ENCODE measurements at places on chromosomes 3 and 15.

DNA sequence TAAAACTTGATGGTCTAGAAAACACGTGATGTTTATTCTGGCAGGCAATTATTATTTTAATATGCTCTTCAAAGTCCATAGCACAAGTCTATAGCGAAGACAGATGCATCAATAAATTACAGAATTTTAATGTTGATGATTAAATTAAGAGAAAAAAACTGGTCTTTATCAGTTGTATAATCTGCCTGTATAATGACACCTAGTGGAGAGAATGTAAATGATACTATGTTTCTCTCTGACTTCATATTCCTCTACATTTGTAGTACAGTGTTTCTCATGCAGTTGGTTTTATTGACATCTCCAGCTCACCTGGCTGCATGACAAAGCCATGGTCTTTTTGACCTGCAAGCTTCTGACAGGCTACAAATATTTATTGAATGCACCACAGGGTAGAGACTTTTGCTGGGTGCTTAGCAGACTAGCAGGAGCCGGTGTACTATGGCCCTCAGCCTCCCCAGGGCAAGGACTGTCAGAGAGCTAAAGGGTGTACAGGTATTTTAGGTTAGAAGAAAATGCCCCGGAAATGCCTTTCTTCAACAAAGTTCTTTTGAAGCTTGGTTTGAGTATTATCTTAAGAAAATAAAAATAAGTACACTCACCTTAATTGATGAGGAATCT is 289.9 kb downstream of the GAP43 start:
- DNase-seq = no peak

DNA sequence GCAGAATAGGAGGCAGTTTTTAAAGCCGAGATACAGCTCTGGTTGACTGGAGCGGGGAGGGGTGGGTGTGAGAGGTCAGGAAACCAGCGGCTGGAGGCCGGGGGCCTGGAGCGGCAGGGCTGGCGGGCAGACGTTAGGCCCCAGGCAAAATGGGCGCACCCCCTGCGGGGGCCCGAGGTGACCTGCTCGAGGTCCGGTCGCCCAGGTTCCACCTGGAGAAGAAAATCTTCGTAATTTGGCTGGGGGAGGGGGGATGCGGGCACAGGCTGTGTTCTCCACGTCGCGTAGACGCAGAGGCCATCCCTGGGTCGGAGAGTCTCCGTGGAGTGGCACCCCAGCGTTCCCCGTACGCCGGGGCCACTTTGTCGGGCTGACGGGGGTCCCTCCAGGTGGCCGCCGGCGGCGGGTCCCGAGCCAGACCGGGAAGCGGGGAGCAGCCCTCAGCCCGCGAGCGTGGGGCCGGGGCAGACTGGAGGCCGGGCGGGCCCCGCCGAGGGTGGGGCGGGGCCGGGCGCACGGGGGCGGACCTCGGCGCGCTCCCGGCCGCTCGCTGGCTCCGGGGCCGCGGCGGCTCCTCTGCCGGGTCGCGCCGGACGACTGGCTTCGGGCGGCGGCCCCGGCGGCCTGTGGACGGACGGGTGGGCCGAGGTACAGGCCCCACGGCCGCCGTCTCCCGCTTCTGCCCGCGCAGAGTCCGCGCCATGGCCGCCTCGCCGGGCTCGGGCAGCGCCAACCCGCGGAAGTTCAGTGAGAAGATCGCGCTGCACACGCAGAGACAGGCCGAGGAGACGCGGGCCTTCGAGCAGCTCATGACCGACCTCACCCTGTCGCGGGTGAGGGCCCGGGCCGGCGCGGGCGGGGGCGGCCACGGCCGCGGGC is at the start of gene CRTC3:
TSS of gene CRTC3 (plus strand) at position 553 of the 879 bp plus-strand sequence. CDS start at position 702, 149 bp downstream.
- DNase-seq = peak; percentile 4

DNA sequence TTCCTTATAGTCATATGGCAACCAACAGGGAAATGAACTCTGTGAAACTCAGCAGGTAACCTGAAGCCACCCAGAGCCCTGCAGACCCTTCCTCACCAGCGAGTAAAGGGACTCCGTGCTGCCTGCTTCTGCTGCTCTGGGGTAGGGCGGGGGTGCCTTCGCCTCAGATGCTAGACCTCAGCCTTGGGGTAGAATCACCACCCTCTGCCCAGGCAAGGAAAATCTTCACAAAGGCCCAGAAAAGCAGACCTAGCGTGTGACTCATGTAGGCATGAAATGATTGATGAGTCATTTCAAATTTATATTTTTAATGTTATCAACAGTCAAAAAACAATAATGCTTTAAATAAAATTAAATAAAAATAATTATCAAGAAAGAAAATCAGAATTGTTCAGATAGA is 6.6 kb downstream of the STIMATE start:
- DNase-seq = no peak

- DNase-seq = no peak
Observed at GRCh38 chr3:122646146-122646988, 34.3 kb upstream of the PARP14 start.

- DNase-seq = no peak
Observed at GRCh38 chr15:99239545-99240198, 9.7 kb downstream of the TTC23 start.

DNA sequence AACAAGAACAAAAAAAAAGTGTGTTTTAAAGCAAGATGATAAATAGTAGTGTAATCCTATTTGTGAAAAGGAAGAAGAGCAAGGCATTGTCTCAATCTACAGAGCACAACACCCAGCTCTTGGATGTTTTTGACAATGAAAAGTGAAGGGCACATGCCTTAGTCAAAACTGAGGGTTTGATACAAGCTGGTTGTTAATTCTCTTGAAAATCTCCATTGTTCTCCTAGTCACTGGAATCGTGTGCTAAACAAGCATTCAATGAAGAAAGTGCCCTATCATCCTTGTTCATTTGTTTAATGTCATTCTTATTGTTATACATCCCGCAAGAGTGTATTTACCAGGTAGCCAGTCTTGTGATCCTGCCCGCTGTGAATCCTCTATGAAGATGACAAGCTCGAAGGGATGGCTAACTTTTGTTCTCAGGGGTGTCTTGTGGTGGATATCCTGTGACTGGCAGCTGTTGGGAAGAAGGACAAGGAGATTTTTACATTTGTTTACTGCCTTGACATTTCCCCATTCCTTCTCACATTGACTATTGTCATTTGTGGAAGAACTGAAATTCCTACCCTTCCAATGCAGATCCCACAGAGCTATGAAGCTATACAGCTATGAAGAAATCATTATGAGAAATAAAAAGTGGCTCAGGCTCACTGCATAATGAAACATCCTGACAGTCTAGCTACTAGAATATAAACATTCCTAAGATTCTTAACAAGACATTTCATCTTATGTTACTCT is 175.9 kb downstream of the VGLL3 start:
- DNase-seq = no peak

GRCh38 chr15:82018201-82018600 is 27.6 kb downstream of the MEX3B start:
- no peak for DNase-seq

- no peak for DNase-seq
Observed at GRCh38 chr3:170761103-170761502, 108.9 kb downstream of the RPL22L1 start.

- DNase-seq = no peak
Observed at GRCh38 chr3:62161371-62161770, 212.0 kb downstream of the FEZF2 start.

DNA sequence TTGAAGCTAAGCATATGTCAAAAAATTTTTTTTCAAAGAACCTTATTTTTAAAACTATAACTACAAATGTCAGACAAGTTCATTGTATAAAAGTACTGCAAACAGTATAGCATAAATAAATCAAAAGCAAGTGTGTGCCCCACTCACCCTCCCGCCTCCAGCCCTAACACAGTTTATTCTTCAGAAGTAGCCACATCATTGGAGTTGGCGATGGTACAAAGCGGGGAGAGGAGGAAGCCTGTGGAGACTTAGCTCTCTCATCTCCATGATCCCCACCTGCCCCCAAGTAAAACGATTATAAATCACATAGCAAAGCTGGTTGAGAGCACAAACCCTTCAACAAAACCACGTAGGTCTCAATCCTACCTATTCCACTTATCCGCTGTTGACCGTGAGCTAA is 33.6 kb downstream of the FOXP1 start:
- no peak for DNase-seq

- no peak for DNase-seq
Observed at GRCh38 chr3:30492322-30493192, 113.8 kb upstream of the TGFBR2 start.

DNA sequence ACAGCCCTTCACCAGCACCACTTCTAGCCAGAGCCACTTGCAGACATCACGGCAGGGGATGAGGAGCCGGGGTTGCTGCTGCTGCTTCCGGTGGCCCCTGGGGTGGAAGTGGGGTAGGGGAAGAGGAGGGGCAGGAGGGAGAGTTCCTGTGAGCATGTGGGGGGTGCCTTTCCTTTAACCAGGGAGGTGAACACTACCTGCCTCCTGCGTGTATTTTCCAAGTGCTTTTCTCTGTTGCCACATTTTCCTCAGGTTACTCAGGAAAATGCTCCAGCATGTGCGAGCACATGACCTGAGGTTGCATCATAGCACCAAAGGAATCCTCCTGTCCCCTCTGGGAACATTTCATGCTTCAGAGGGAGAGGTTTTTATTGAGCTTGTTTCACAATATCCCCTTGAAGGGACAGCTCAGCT is 12.2 kb upstream of the SACM1L start:
- no peak for DNase-seq

DNA sequence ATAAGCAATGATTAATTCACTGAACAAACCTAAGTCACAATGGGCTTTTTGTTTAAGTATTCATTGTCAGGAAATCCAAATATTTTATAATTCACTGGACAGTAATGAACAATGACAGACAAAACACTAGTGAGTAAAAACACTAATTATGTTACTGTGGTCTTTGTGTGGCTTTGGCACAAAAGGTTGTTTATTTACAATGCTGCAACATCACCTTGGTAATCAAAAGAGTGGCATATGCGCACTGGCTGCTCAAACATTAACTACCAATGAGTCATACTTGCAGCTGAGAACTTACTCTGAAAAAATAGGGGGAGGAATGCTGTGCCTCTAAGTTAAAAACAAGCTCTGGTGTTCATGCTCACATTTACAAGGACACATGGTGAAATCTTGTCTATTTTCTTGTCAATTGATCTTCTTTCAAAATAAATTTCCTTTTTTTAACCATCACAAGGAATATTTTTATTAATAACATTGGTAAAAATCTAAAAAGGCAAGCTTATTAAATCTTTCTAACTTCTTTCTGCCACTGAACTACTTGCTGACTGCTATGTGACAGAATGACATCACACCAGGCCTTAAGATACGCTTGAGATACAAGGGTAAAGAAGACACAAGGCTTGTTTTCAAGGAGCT is 85.2 kb upstream of the PPIB start:
- peak; percentile 65 for DNase-seq

DNA sequence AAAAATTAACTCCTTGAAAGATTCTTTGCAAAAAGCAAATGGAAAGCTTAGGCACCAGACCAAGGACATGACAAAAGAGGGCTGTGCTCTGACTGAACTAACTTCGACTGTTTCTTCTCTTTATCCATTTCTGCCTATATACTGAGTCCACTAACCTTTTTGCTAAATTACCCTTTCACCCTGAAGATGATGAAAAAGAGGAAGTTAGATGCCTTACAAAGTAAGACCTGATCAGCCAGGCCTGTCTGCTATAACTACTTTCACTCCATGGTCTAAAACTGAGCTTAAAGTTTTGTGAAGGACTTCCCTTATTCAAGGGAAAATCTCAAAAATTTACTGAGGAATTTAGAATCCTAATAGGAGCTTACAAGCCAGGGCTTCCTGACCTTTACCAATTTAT is 6.2 kb upstream of the IGSF10 start:
- DNase-seq = no peak

DNA sequence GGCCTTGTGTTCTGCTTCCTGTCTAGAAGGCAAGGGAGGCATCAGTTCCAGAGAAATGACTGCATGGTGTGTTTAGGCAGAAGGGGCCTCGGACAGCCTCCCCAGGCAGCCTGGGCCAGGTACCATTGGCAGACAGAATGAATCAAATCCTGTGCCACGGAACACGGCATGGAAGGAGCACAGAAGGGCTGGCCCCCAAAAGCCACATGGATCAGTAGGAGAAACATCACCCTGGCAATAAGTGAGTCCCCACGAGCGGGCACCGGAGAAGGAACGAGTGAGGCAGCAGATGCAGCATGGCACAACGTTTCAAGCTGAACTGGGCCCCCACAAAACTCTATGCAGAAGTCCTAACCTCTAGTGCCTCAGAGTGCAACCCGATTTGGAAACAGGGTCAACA is 223.2 kb downstream of the ADAMTS17 start:
- no peak for DNase-seq

DNA sequence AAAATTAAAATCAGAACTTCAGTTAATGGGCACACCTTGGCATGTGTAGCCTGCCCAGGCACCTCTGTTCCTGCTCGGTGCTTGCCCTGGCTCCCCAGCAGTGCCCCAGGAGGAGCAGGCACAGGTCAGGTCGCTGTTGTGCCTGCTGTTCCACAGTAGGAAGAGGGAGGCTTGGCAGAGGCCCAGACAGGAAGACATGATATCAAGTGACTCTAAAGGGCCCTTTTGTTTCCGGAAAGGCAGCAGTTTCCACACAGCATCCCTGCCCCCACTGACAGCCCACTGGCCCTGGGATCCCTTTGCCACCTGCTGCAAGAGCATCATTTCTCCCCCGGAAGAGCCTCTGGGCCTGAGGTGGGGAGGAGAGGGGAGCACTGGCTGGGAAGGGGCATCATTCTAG is 40.5 kb upstream of the HES1 start:
- peak; percentile 19 for DNase-seq

DNA sequence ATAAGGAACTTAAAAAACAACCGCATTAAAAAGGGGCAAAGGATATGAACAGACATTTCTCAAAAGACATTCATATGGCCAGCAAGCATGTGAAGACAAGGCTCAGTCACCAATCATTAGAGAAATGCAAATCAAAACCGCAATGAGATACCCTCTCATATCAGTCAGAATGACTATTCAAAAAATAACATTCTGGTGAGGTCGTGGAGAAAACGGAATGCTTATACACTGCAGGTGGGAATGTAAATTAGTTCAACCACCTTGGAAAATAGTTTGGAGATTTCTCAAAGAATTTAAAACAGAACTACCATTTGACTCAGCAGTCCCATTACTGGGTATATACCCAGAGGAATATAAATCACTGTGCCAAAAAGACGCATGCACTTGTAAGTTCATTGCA is 496.6 kb upstream of the SGO1 start:
- no peak for DNase-seq

DNA sequence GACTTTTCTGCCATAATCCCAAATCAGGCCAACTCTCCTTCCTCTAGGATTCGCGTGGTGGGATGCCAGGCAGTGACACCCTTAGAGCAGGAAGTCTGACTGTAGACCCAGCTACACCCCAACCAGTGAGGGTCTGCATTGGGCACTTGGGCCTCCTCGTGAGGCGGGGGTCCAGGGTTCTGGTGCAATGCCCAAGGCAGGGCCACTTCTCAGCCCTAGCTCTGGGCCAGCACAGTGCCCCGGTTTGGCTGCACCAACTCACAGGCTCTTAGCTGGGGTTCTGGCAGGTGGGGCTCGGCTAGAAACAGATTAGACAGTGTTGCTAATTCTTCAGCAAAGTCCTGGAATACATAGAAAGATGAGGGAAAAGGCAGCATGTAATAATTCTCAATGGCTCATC is 12.7 kb downstream of the CDAN1 start:
- no peak for DNase-seq

DNA sequence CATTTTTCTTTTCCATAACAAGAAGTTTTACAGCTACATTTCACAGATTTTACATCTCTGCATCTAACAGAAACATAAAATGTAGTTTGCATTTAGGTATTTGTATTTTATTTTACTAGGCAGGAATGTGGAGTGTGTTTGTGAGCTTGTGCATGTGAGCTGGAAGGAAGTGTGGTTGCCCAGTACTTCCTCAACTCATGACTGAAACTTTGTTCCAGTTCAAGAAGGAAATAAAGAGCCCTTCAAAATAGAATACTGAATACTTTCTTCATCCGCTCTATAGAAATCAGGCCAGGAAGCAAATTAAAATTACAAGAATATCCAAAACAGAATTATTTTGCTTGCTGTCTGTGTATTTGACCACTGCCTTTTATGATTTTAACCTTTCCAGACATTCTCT is 81.3 kb downstream of the CHL1 start:
- DNase-seq = no peak
